ENCODE measurements at places on chromosomes 5 and 9. TPM values are rescaled to one million over a fixed set of nuclear protein-coding genes. Genes with fewer than 3 reads are reported as not detected.
A peak's percentile ranks its signal among the peaks of the same experiment; 100 is the strongest.

- DNase-seq, result no peak
These were observed 12.4 kb downstream of the AP3S1 start for GRCh38 chr5:115854139-115854538.

- no peak for DNase-seq
These were observed 88.7 kb upstream of the PHF24 start for GRCh38 chr9:34869390-34869789.

- DNase-seq, result no peak
These were observed at the start of gene RANBP3L for GRCh38 chr5:36301858-36302603. TSS of gene RANBP3L (minus strand) at chr5:36301902. CDS start at chr5:36301416, 486 bp downstream.

GRCh38 chr5:43007246-43007910, 32.7 kb downstream of the ANXA2R start:
- DNase-seq, result no peak

DNA sequence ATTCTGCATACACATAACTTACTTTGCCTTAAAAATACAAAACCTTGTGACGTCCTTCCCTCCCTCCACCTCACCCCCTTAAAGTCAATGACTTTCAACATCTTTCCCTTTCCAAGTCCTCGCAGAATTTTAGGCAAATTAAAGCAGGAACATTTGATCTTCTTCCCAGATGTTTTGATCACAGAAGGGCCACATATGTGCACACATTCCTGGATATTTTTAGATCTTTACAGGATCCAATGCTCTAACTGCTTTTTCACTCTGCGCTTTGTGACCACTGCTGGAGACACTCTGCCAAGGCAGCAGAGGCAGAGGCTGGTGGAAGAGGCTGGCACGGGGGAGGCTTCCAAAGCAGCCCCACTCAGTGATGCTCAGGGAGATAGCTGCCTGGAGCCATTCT, 130.7 kb downstream of the SEC61B start:
- DNase-seq, result no peak

DNA sequence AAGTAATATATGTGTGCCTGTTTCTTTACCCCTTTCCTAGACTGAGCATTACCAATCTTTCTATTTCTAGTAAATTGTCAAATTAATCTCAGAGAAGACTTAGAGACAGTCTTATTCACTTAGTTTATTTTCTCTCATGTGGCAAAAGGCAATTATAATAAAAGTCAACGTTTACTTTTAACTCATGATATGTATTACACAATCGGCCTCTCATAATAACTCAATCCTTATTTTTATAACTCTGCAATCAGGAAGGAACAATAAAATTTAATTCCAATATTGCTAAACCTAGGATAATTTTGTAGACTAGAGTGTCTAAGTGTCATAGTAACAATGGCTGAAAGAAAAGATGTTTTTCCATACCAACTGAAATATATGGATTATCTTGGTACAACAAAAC, 214.6 kb downstream of the PDE4D start:
- no peak for DNase-seq

DNA sequence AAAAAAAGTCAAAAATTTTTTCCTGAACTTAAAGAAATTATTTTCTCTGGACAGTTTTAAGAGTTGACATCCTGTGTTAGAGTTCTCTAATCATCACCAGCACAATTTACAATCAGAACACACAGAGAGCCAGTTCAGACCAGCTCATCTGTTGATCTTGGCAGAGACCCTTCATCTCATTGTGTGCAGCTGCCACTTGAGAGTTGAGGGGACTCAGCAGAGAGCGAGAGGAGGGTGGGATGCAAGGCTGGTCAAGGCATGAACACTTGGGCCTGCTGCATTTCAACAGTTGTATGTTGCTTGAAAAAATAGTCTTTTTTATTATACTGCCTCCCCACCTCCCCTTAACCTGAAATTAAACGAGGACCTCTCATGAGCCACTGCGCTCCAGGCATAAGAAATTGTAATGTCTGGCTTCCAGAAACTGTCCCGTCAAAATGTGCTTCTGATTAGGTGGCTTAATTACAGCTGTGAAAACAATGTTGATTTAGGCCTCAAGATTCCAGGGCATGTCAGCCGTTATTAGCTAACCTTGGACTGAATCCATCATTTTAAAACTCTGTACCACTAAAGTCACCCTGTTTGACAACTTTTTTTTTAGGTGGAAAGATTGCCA, 383.6 kb downstream of the CCDC171 start:
- DNase-seq, result peak; percentile 78

GRCh38 chr5:83000428-83000827, 76.8 kb downstream of the TMEM167A start:
- no peak for DNase-seq

DNA sequence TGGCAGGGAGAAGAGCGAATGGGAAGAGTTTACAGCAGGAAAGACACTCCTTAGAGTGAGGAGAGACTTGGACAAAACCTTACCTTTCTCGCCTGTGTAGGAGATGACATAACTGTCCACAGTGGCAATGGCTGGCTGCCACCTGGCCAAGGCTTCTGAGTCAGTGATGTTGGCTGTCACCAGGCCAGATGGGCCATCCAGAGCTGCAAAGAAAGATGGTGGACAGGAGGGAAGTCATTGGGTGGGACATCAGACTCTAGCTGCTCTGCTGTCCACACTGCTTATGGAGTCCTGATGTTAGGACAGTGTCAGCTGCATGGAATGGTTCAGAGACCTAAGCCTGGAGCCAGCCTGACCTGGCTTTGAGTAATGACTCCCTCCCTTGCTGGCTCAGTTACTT, 79.8 kb downstream of the TNC start:
- no peak for DNase-seq

GRCh38 chr9:119020730-119021333, 348.4 kb downstream of the BRINP1 start:
- DNase-seq, result no peak

GRCh38 chr9:131732061-131732526, 7.8 kb downstream of the RAPGEF1 start:
- no peak for DNase-seq

The PFN3 gene
- 0.67 TPM for polyA plus RNA-seq

- DNase-seq, result peak; percentile 46
These were observed 55.7 kb downstream of the SUSD1 start for GRCh38 chr9:112119225-112120029.

The TMEFF1 gene
- polyA plus RNA-seq, result 5.4 TPM

DNA sequence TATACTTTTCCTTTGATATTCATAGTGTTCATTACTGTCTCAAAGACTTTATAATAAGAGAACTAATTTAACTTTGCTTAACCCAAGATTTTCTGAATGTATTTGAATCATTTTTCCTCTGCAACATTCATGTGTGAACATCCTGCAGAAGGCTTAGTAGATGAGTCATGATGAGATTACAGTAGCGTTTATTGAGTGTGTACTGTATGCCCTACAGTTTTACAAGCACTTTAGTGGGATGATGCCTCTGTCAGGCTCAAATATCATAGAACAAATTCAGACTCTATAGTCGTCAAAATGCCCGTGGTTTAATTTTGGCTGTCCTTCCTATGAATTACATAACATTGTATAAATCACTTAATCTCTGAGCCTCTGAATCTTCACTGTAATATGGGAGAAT, 41.2 kb downstream of the FYB1 start:
- no peak for DNase-seq

DNA sequence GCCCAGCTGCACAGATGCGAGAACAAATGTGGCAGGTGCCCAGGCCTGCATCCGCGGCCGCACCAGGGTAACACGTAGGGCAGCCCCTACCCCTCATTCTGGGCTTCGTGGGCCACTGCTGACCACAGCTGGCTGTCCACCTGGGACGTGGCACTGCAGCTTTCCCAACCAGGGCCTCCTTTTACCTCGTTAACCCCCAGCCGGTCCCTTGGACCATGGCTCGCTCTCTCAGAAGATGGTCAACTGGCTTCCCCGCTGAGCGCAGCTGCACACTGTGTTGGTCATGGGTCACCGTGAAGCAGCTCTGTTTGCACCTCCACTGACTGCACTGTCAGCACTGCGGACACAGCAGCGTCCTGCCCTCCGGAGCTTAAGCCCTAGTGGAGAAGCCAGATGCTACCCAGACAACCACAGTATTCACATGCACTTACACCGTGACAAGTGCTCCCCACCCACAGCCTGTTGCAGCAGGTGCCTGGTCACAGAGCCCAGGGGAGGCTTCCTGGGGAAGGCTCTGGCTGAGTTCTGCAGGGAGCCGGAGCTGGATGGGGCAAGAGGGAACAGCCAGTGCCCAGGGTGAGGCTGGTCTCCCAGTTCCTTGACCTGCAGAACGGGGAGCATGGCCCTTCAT, 10.5 kb upstream of the PLEKHG4B start:
- no peak for DNase-seq

DNA sequence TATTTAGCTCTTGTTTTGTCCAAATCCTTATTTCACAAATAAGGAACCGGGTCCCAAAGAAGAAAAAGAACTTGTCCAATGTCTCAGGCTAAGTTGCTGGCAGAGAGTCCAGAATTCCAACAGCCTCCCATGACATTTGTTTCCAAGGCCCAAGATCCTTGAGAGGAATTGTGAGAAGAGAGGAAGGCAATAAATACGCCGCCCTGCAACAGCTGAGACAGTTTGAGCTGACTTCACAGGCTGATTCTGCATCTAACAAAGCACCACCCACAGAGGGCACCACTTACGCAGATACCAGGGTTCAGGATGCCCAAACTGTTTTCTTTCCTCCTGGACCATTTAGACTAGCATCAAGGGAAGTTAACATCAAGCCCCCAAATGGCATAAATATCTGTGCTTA, 211.3 kb downstream of the FAM114A2 start:
- DNase-seq, result no peak

Measured in right renal cortex interstitium (tissue), 3 donors.